Activated CD8-positive, alpha-beta memory T cell treated with anti-CD3 and anti-CD28 coated beads, Interleukin-2, amount 10 ng/mL, durations not matched to agents 7 days and 5 days (primary cell): ENCODE measurements at places on chromosomes 11 and 22. TPM values are rescaled to one million over a fixed set of nuclear protein-coding genes. Genes with fewer than 3 reads are reported as not detected.

Gene IL18
- total RNA-seq = not detected

Gene KCNJ4
- total RNA-seq = not detected

Gene LINC01488
- total RNA-seq = not detected

- DNase-seq = peak; percentile 45
Measured at GRCh38 chr11:116641561-116642045, 131.2 kb downstream of the BUD13 start.

DNA sequence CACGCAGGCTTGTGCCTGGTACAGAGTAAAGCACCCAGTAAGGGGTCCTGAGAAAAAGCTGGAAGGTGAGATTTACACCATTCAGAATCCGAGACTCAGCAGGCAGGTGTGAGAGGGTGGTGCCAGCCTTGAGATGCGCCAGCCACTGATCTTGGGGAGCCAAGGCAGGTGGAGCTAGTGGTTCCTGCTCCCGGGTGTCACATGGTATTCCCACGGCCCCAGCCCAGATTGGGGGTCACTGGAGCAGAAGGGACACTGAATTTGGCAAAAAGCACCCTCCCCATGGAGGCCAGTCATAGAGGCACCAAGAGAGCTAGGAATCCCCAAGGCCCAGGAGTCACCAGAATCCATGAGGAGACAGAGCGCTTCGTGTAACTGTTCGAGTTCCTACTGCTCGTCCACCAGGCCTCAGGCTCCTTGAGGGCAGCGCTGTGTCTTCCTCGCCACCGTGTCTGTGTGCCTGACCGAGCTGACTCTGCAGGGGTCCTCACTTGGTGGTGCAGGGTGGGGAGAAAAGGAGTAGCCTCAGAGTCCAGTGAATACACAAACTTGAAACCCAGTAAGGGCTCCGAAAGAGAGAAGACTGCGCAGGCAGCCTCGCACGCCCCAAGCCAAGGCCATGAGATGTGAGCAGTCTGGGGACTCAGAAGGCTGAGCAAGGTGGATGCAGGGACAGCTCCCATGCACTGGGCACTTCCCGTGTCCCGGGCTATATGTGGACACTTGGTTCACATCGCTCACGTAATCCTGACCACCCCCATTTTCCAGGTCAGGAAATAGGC is 28.2 kb downstream of the TOM1 start:
- no peak for DNase-seq

DNA sequence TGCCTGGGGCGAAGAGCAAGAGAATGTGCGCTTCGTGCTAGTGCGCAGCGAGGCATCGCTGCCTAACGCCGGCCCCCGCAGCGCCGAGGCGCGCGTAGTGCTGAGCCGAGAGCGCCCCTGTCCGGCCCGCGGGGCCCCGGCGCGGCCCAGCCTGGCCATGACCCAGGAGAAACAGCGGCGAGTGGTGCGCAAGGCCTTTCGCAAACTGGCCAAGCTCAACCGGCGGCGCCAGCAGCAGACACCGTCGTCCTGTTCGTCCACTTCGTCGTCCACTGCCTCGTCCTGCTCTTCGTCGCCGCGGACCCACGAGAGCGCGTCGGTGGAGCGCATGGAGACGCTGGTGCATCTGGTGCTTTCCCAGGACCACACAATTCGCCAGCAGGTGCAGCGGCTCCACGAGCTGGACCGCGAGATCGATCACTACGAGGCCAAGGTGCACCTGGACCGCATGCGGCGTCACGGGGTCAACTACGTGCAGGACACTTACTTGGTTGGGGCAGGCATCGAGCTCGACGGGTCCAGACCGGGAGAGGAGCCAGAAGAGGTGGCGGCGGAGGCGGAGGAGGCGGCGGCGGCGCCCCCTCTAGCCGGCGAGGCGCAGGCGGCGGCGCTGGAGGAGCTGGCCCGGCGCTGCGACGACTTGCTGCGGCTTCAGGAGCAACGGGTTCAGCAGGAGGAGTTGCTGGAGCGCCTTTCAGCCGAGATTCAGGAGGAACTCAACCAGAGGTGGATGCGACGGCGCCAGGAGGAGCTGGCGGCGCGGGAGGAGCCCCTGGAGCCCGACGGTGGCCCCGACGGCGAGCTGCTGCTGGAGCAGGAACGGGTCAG is 1.0 kb downstream of the RASSF10 start:
- DNase-seq = no peak

DNA sequence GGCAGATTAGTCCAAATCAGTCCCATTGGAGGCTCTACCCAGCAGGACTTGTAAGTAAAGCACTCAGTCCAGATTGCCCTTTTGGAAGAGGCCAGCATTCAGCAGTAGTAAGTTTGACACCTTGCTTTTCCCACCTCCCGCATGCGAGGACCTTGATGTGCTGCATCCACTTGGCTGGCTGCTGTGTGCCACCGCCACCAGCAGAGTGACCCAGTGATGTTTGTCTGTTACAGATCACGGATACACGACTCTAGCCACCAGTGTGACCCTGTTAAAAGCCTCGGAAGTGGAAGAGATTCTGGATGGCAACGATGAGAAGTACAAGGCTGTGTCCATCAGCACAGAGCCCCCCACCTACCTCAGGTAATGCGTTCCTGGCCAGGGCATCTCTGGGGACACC is 6.6 kb downstream of the SMARCB1 start:
- DNase-seq = no peak

DNA sequence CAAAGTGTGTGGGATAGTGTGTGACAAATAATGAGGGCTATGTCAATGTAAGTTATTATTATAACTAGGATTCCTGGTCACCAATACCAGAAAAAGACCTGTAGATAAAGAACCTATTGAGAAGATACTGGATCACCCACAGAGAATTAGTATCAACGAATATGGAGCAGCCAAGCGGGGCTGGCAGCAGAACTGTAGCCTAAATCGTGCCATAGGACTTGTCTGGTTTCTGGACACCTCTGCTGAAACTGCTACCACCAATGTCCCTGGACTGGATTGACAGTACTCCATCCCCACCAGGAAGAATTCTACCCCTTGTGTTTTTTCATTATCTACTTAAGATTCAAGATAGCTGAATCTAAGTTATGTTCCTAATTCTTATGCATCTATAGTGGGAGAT is 30.3 kb upstream of the PAX6 start:
- DNase-seq = no peak

GRCh38 chr11:86176165-86176884 is 68.2 kb upstream of the EED start:
- peak; percentile 85 for DNase-seq

- DNase-seq = no peak
Measured at GRCh38 chr22:26709617-26710390, 52.4 kb downstream of the MIAT start.

- no peak for DNase-seq
Measured at GRCh38 chr11:77497368-77497767, 23.5 kb upstream of the PAK1 start.

- DNase-seq = no peak
Measured at GRCh38 chr11:85672105-85672902, 7.4 kb upstream of the CREBZF start.

DNA sequence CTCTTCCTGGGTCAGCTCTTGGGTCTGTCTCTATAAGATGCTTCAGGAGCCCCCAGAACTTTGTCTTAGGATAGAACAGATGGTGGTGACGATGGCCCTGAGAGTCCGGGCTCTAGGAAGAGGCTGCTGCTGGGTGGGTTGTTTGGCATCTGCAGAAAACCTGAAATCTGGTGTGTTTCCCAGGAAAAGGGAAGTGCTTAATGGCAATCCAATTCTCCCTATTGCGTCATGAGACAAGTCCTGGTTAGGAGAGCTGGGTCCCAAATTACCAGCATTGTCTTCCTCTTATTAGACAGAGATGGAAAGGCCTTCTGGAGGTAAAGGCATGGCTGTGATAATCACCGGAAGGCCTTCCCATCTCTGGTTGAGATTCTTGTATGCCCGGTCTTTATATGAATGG is 48.9 kb upstream of the GRAMD1B start:
- DNase-seq = no peak
